ENCODE measurements at places on chromosomes 7 and 10.
A peak's percentile ranks its signal among the peaks of the same experiment; 100 is the strongest.

DNA sequence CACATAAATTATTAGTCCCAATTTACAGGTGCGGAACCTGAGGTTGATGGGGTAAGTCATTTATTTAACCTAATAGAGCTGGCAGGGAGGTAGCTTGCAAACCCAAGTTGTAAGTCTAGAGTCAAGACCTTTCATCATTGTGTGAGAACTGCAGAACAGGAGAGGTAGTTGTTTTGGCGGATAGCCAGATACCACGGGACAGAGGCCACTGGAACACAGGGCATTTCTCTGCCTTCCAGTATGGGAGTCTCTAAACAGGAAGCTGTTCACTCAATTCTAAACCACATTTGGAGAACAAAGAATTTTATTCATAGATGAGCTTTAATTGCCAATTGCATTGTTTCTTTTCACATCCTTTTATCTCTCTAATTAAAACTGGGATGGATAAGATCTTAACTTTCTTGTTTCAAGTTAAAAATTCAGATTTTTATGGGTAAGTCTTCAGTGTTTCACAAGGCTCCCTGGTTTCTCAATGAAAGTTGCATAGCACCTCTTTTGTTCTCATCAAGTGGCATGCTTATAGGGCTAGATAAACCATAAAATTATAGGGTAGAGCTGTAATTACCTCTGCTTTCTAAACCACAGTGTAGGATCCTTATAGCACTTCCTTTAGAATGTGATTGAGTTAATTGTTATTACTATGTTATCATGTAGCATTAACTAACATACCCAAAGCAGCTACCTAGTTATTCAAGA is 489.0 kb downstream of the GATA3 start:
- DNase-seq = peak; percentile 9

- no peak for DNase-seq
Measured at GRCh38 chr7:127733986-127734385, 82.0 kb downstream of the SND1 start.

DNA sequence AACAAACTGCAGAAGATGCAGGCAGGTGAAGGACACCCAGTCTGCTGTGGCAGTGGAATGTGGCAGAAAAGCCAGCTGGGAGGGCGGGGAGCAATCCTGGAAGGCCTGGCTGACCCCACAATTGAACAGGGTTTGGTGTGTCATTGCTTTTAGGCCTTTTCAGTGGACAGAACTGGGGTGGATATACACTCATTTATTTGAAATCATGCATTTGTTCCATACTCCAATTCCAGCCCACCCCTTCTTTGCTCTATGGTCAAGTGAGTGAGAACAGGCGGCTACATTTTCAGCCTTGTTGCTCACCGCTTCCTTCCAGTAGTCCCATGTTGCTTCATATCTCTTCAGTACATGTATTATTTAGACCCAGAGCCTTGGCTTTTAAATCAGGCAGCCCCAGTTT is 39.8 kb downstream of the PTPN12 start:
- DNase-seq = no peak

DNA sequence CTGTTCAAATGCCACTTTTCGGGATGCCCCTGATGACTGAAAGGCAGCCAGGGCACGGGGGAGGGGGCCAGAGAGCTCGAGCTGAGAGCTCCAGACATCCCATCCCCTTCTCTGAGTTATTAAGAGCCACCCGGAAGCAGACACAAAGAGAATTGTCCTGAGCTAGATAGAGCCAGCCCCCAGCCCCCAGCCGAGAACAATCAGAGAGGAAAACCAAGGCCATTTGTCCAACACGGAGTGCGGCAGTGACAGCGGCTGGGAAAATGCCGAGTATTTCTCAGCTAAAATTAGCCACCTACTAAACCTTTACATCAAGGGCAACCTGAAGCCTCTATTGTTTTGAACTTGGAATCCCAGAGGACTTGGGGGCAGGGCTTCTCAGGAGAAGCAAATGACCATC is 51.0 kb downstream of the UNC5B start:
- no peak for DNase-seq

DNA sequence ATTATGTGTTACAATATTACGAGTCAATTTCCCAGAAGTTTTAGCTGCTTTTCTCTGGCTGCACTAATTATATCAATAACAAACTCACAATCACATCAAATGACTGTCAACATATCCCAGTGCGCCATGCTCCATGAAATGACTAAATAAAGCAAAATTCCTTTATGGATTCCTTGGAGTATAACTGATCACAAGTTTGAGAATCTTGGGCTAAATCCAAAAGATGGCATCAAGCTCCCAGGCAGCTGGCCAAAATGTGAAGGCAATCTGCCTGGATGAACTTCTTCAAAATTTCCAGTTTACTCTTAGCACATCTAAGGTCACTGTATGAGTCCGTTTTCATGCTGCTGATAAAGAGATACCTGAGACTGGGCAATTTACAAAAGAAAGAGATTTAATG is 210.8 kb downstream of the CCSER2 start:
- DNase-seq = no peak

DNA sequence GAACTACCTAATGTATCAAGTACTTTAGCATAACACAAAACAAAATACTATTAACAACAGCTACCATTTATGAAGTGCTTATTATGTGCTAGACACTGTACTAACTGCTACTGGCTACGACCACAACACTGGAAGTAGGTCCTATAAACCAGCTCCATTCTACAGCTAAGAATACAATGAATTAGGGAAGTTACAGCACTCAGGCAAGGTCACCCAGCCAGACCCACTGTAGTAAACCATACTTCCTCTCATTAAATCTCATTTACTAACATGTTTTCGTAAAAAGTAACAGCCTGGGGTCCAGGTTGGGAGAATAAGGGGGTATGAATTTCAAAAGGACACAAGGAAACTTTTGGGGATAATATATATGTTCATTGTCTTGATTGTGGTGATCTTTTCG is 25.4 kb downstream of the NAPEPLD start:
- DNase-seq = no peak

- DNase-seq = no peak
Measured at GRCh38 chr10:78933828-78934531, 134.8 kb upstream of the ZMIZ1 start.

GRCh38 chr10:131024259-131025131 is 287.0 kb downstream of the TCERG1L start:
- no peak for DNase-seq

DNA sequence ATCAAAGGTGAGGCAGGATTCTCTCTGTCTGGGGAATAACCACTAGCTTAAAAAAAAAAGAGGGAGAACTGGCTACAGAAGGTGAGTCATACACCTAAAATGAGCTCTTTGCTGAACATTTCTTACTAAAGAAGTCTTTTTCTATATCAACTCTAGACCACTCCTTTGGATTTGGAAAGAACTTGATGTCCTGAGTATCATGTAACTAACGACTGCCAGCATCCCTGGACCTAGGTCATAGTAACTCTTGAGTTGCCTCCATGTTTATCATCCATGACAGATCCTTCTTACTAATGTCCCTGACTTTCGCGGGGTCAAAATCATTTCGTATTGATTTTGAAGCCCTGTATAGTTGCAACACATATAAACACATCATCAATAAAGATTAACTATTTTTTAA is 89.1 kb downstream of the CNOT4 start:
- DNase-seq = no peak

Data from NCI-H2081 treated with DMSO at 0.1 percent for 48 hours (cell line).